GM13977 (cell line): ENCODE measurements at places on chromosomes 5 and 9.

DNA sequence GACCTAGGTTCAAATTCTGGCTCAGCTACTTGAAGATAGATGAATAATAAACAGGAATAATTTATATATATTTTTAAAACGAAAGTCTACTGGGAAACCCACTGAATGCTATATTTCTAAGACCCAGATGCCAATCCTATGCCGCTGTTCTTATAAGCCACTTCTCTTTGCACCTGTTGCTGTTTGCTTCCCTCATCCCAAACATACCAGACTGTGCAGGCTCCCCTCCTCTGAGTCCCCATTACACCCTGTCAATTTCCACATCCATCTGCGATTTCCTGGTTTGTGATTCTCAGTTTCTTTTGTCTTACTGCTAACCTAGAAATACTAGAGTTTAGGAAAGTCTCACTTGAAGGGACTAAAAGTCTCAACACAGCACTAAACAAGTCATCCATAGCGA lies 92.8 kb upstream of the CAST start:
- no peak for DNase-seq

DNA sequence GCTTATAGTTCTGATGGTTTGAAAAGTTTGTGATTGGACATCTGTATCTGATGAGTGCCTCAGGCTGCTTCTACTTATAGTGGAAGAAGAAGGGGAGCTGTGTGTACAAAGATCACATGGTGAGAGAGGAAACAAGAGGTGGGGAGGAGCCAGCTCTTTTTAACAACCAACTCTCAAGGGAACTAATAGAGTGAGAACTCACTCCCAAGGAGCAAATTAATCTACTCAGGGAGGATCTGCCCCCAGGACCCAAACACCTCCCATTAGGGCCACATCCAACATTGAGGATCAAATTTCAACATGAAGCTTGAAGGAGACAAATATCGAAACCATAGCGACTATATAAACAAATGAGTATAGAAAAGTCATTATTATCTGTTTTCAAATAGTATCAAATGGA lies 64.7 kb upstream of the PRLR start:
- no peak for DNase-seq

DNA sequence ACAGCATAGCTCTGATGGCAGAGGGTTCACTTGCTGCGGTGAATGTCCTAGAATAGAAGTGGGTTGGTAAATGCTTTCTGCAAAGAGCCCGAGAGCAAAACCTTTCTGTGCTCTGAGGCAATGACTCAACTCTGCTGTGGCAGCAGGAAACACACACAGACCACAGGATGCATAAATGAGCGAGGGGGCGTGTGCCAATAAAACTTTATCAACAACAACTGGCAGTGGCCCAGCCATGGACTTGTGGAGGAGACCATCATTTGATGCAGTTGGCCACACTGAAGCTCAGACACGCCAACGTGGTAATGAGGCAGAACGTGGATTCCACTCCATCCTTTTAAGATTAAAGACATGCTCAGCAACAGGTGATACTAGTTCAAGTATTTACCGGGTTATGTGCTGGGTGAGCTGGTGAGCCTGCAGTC lies 6.8 kb downstream of the MRPL36 start:
- peak; percentile 90 for DNase-seq

GRCh38 chr9:74122661-74123060 lies 374.5 kb upstream of the RORB start:
- DNase-seq, result no peak

DNA sequence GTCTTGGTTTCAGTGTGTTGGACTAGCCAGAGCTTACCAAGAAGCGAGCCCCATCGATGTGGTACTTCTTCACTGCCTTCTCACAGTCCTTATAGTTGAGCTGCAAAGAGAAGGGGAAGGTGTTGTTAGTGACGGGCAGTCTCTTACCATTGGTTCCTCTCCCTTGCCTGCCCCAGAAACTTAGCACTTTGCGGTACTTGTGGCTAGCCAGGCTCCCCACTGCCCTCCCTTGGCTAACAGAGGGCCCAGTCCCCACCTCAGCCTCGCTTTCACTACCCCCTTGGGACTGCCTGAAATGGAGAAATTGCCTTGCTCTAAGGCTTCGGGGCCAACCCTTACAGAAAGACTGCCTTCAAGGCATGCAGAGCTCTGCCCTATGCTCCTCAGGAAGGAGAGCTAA lies 4.3 kb downstream of the LCP2 start:
- peak; percentile 67 for DNase-seq

GRCh38 chr5:937151-937924 lies 44.7 kb downstream of the TRIP13 start:
- DNase-seq, result no peak

GRCh38 chr5:67315082-67315989 lies 118.7 kb upstream of the CD180 start:
- DNase-seq, result peak; percentile 14

DNA sequence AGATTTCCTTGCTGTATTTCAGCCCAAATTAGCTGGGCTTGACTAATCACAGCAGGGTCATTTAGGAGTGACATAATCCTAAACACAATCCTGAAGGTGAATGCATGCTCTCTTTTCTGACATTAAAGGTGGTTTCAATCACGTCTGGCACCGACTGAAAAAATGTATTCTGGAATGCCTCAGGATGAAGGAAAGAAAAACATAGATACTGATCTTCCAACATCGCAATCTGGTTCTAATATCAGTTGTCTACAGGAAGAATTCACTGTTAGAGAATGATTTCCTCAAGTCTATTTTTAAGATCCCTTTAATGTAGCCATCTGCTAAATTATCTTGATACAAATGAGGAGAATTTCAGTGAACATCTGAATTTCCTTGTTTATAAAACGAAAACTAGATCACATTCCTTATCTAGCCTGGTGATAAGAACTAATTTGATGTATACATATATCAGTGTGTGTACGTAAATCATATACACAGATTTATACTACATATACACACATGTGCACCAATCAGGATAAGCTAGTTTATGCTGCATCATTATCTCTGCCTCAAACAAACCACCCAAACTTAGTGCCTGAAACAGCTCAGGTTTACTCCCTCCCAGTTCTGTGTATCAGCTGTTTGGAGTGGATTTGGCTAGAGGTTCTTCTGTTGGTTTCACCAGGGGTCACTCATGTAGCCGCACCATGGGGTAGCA lies 31.3 kb upstream of the TAS2R1 start:
- no peak for DNase-seq

GRCh38 chr9:36136894-36137391 lies 410 bp downstream of the GLIPR2 start:
- no peak for DNase-seq

DNA sequence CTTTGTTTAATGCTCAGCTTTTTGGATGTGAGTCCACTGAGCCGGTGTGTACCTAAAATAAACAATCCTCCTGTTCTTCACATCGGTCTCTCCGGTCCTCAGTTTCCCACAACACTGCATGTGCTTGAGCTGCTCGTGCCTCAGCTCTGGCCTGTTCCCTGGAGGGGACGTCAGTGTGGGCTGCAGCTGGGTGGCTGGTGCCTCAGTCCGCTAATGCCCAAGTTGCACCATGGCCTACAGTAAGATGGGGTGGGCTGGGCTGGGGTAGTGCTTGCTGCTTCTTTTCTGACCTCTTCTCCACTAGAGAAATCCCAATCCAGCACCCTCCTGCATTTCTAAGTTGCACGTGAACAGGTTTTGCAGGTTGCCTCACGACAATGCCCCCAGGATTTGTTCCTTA lies 595 bp upstream of the BTNL9 start:
- DNase-seq, result no peak

GRCh38 chr9:94560237-94560636 lies 5.4 kb downstream of the PCAT7 start:
- no peak for DNase-seq

DNA sequence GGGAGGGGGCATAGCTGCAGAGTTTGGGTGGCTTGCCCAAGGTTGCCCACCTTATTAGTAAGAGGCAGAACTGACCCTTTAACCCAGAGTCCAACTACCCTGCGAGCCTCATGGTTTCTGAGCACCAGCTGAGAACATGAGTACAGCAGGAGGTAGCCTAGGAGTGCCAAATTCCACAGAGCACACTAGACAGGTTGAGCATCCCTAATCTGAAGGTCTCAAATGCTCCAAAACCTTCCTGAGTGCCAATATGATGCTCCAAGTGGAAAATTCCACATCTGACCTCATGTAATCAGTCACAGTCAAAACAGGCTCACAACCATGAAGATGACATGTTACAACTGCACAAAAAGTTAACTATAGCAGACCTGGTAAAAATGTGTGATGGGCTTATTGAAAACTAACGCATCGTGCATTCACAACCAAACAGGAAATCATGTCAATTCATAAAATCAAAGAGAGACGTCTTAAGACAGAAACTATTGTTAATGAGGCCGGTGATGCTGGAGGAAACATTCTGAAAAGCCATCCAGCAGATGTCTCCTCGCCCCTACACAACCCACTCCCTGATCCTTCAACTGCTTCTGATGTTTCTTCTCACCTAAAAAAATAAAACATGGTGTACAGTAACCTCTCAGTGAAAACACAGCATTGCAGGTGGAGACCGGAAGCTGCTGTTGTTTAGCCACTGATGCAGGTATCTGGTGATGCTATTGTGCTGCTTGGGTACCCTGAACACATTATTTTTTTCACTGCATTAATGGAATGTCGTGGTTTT lies 25.0 kb downstream of the PTCH1 start:
- no peak for DNase-seq

DNA sequence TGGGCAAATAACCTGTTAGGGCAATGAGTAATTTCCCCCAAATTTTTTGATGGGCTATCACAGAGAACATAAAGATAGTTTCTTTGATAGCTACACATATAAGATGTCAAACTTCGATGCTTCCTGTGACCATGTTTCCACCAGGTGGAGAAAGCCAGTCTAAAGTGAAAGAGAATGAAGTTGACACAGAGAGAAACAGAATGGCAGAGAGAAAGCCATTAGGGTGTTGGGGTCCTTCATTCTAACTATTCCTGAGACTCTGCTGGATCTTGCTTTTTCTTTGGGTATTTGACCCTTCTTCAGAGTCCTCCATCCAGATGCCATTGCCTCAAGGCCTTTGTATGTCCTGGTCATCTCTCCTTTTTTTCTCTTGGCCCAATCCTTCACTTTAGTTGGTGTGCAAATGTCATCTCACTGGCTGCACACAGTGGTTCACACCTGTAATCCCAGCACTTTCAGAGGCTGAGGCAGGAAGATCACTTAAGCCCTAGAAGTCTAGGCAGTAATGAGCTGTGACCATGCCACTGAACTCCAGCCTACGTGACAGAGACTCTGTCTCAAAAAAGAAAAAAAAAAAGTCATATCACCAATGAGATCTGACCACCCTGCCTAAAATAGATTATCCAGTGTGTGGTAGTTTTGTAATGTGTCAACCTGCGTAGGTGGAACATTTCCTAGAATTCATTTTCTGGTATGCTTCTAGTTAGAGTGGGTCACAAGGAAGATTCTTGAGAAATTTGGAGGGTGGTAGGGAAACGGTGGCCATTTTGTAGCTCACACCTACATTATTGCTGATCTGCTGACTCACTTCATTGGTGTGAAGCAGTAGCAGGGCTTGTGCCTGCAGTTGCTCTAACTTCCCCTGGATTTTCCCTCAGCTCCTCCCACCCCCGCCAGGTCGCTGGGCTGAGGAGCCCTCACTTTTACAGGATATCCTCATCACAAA lies 20.8 kb upstream of the KIF2A start:
- DNase-seq, result no peak

DNA sequence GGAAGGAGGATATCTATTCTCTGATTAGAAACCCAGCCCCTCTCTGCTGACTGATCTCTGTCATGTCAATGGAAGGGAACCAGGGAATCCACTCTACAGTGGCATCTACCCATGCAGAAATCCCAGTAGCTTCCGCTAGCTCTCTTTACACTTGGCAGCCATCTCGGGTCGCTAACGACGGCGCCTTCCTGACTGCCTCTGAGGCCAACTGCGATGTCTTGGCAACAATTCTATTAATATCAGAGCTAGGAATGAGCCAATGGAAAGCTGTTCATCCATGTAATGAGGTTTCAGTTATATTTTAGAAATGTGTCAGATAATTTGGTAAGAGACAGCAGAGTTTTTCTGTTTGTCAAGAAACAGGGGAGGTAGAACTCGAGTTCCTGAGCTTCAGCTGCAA lies 67.6 kb upstream of the ATP10B start:
- no peak for DNase-seq

- no peak for DNase-seq
Observed at GRCh38 chr5:92907938-92908606, 672.9 kb downstream of the NR2F1-AS1 start.

GRCh38 chr5:57338068-57338867 lies 144.3 kb downstream of the ACTBL2 start:
- DNase-seq, result peak; percentile 22

DNA sequence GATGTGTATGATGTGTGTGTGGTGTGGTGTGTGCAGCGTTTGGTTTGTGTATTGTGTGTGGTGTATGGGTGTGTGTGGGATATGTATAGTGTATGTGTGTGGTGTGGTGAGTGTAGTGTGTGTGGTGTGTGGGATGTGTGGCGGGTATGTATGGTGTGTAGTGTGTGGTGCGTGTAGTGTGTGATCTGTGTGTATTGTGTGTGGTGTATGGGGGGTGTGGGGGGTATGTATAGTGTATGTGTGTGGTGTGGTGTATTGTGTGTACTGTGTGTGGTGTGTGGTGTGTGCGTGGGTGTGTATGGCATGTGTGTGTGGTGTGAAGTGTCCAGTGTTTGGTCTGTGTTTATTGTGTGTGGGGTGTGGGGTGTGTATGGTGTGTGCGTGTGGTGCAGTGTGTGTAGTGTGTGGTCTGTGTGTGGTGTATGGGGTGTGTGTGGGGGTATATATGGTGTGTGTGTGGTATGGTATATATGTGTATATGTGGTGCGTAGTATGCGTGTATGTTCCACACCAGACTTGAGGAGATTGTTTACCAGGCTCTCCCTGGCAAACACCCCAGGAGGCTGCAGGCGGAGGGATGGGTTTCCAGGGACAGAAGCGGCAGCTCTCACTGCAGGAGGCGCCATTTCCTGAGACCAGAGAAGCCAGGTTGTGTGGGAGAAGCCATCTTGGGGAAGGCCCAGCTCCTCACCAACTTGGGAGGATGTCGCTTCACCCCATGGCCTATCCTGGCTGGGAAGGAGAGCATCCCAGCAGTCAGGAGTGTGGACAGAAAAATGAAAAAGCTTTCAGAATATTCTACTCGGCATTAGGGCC lies 138.1 kb downstream of the NXNL2 start:
- DNase-seq, result no peak

DNA sequence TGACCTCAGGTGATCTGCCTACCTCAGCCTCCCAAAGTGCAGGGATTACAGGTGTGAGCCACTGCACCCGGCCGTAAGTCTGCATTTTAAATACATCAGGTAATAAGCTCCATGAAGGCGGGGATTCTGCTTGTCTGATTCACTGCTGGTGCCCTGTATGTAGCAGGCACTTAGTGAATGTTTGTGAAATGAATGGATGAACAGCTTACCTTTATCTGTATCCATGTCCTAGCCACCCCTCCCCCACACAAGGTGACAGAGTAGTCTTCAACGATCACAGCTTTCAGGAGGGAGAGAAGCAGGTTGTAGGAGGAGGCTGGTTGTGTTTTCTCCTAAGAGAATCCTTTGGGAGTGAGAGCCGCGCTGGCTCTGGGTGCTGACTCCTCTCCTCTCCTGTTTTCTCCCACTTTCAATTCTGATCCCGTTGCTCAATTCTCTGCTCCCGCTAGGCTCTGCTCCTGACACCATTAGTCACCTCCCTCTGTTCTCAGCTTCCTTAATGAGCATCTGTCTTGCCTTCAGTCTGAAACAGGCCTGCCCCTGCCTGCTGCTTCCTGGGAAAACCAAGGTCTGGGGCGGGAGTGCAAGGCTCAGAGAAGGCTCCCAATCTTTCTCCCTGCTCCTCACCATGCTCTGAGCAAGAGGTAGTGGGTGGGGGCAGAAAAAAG lies 88.8 kb upstream of the CTNNA1 start:
- DNase-seq, result no peak

- no peak for DNase-seq
Observed at GRCh38 chr5:102975457-102976182, 144.3 kb downstream of the GIN1 start.
